ENCODE measurements at places on chromosomes 1 and 21. TPM values are rescaled to one million over a fixed set of nuclear protein-coding genes. Genes with fewer than 3 reads are reported as not detected.

DNA sequence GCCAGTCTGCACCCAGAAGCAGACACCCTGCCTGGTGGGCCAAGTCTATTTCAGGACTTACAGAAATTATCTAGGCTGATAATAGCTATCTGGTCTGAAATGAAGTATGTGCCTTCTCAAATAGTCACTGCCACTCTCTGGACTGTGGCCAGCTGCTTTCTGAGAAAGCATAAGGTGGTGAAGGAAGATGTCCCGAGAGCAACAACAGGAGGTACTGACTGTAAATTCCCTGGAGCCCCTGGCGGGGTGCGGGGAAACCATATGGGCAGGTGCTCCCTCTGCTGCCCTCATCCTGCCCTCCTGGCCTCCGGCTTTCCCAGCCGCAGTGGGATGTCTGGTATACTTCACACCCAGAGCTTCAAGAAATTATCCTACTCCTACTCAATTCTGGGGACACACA is 86.8 kb downstream of the TGFBR3 start:
- H3K27ac ChIP-seq = peak overlapping the region; percentile 81
- peaks cover 5% of the 10 kb centered on the region for H3K36me3 ChIP-seq
- H3K27me3 ChIP-seq = no peaks in the 10 kb centered on the region
- no peak for DNase-seq

Gene FTCD
- 0.26 TPM for total RNA-seq

Gene ABCG1
- 16.1 TPM for total RNA-seq

DNA sequence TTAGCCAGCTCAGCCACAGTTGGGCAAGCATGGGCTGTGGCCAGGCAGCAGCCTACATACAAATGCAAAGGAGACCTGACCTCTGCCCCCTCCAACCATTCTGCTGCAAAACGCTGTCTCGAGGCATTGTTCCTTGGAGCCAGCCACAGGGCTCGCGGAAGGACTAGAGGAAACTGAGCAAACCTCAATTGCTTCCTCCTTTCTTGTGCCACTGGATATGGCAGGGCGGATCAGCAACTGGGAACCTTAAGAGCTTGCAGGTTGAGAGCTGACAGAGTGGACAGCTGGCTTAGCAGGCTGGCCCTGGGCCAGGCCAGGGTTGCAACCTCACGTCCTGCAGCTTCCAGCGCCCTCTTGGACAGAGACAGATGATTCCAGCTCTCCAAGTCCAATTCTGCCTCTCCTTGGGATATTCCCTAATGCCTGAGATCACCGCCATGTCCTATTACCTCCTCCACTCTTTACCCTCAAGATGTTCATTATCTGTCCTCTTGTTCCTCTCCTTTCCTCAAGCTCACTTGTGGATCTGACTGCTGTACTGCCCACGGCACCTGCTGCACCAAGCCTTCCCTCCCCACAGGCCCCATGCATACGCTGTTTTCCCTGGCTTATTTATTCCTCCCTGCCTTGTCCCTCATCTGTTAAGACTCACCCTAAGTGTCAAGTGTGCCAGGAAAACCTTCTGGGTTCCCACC is 67.5 kb downstream of the SDC3 start:
- no peak for DNase-seq
- H3K27me3 ChIP-seq = no peaks in the 10 kb centered on the region
- H3K4me3 ChIP-seq = no peak overlapping the region
- no peaks in the 10 kb centered on the region for H3K36me3 ChIP-seq

DNA sequence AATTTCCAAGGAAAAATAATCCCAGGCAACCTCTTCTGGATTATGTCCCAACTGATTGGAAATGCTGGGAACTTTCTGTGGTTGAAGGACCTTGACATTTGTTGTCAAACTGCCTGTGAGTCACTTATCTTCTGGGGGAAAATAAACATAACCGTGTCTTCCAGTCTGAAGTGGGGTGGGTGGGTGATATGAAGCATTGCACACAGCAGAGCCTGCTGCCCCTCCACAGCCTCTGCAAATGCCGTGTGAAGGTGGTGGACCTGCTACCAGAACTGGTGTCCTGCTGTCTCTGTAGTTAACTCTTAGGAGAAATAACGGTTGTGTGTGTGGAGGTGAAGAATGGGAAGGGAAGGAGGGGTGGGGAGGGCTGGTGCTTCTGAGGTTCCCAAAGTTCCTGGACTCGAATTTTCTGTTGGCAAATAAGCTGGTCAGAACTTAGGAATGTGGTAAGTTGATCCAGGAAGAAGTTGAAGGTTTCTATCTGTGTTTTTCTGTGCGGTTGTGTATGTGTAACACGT is 23.2 kb downstream of the GALNT2 start:
- DNase-seq = no peak
- H3K4me1 ChIP-seq = peaks cover 87% of the 10 kb centered on the region
- H3K4me3 ChIP-seq = no peak overlapping the region

- peaks cover 23% of the 10 kb centered on the region for H3K4me1 ChIP-seq
- H3K27ac ChIP-seq = no peak overlapping the region
- H3K4me3 ChIP-seq = no peak overlapping the region
- H3K27me3 ChIP-seq = no peaks in the 10 kb centered on the region
Measured at GRCh38 chr1:29227511-29227910, 3.2 kb downstream of the MECR start.

GRCh38 chr1:98482611-98483010 is 178.9 kb upstream of the SNX7 start:
- H3K27me3 ChIP-seq = no peaks in the 10 kb centered on the region
- H3K36me3 ChIP-seq = no peaks in the 10 kb centered on the region
- DNase-seq = no peak
- no peak overlapping the region for H3K4me3 ChIP-seq

GRCh38 chr1:55541296-55541695 is 326.1 kb upstream of the USP24 start:
- H3K4me1 ChIP-seq = peaks cover 9% of the 10 kb centered on the region
- H3K27me3 ChIP-seq = no peaks in the 10 kb centered on the region
- H3K4me3 ChIP-seq = no peak overlapping the region
- no peak overlapping the region for H3K27ac ChIP-seq

Gene NUDT4B
- 153 TPM for total RNA-seq

- H3K27ac ChIP-seq = no peak overlapping the region
- H3K4me3 ChIP-seq = no peak overlapping the region
- H3K27me3 ChIP-seq = no peaks in the 10 kb centered on the region
- DNase-seq = no peak
- H3K4me1 ChIP-seq = no peaks in the 10 kb centered on the region
Measured at GRCh38 chr1:202821467-202821866, 10.7 kb downstream of the PCAT6 start.

Gene TNNI3K
- total RNA-seq = 4.5 TPM

Data from esophagus muscularis mucosa (tissue), 4 donors.